ENCODE measurements at places on chromosomes 16 and 17. TPM values are rescaled to one million over a fixed set of nuclear protein-coding genes. Genes with fewer than 3 reads are reported as not detected.

- DNase-seq: no peak
Measured at GRCh38 chr17:6901086-6901485, 69.6 kb upstream of the TEKT1 start.

- DNase-seq: no peak
Measured at GRCh38 chr16:1953734-1954133, 755 bp downstream of the RPL3L start.

- peak; percentile 38 for DNase-seq
Measured at GRCh38 chr17:42674755-42675347, 1.9 kb downstream of the PLEKHH3 start.

DNA sequence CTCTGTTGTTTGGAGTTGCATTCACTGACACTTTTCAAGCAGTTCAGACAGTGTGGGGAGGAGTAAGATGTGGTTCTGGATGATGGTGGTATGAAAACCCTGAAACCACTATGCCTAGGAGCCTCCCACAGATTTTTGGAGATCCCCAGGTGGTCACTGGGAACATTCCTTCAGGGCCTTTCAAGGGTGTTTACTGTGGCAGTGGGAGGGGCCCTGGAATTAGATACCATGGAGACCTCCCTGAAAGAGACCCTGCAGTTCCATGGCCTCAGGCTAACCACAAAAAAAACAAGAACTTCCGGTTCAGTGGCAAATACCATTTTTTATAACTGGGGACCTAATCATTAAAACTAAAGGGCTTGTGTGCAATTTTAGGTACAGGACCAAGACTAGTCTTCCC, 79.9 kb downstream of the TMEM100 start:
- DNase-seq: no peak

DNA sequence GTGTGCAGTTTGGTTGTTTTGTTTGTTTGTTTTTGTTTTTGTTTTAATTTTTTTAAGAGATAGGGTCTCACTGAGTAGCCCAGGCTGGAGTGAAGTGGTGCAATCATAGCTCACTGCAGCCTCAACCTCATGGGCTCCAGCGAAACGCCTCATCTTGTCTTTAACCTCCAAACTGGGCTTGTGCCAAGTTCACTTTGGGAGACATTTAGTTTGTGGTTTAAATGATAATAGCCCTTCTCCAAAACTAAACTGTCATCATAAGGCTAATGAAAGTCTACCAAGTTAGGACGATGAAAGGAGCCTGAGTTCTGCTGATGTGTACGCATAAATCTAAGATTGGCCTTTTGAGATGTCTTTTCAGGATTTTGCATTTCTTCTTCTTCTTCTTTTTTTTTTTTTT, 6.5 kb upstream of the CARD14 start:
- no peak for DNase-seq

DNA sequence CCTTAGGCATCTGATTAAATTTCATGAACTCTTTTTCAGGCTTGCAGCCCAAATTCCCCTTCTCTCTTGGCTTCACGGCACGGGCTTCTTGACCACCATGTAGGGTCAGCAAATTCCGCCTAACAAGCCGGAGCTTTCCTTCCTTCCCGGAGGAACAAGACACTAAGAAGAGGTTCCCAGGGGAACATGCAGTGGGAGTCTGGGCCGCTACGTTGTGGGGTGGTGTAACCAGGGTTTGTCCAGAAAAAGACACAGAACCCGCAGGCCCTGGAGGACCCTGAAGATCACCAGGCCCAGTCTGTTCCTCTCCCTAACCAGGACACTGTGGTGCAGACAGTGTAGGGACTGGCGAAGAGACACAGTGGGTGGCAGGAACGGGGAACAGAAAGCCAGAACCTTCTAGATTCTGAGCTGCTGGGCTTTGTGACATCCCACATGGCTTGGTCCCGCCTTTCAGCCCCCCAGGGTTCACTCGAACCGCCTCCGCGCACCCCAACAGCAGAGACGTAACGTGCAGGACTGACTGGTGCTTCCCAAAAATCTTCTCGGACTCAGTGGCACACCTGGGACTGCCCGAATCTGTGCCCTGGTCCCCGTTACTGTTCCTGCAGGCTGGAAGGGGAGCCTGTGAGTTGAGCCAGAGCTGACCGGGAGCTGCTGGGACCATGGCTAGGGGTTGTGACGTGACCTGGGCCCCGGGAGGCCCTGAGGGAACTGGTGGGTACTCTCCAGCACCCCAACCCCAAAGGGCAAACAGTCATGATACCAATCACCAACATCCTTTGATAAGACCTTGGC, 55.2 kb downstream of the TBC1D16 start:
- no peak for DNase-seq

GRCh38 chr17:21573961-21574610, 118.2 kb upstream of the KCNJ18 start:
- peak; percentile 85 for DNase-seq

GRCh38 chr16:16041196-16041892, 91.9 kb downstream of the ABCC1 start:
- no peak for DNase-seq

- no peak for DNase-seq
Measured at GRCh38 chr17:10956821-10957220, 118.9 kb upstream of the PIRT start.

GRCh38 chr17:65628644-65629036, 67.2 kb upstream of the AXIN2 start:
- DNase-seq: no peak

- no peak for DNase-seq
Measured at GRCh38 chr17:82807101-82807500, 32.7 kb downstream of the ZNF750 start.

- peak; percentile 71 for DNase-seq
Measured at GRCh38 chr17:65750631-65751115, 189.2 kb upstream of the AXIN2 start.

DNA sequence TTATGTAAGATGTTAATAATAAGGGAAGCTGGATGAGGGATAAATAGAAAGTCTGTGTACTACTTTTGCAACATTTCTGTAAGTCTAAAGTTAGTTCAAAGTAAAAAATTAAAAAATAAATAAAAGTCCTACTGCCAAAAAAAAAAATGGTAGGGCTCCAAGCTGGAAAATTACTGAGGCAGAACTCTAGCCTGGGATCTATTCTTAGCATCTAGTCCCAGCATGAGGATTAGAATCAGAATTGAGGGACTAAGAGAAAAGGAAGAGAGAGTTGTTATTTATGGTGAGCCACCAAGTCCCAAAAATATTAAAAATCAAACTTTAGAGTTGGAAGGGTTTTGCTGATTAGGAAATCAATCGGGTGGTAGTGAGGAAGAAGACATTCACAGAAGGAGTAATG, 110.3 kb downstream of the CYB561 start:
- DNase-seq: no peak

- DNase-seq: peak; percentile 59
Measured at GRCh38 chr16:4679156-4679849, 14.1 kb upstream of the NUDT16L1 start.

- DNase-seq: no peak
Measured at GRCh38 chr17:41500131-41500911, 5.1 kb downstream of the KRT13 start.

DNA sequence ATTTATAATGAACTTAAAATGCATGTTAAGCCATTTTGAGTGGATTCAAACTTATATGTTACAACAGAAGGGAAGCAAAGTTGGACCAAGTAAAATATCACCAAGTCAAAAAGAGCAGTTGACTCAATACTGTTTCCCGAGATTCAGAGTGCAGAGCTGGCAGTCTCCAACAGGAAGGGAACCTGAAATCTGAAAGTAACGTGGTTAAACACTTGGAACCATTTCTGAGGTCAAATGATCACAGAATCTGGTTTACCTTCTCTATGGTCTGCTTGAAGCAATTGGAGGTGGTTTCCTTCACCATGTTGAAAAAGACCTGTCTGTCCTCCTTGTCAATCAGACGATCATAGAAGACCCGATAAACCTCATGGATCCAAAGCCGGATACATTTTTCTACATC, 86.5 kb downstream of the LYRM1 start:
- no peak for DNase-seq

SLFN5 gene
- total RNA-seq: 16.3 TPM

ZNF821 gene
- total RNA-seq: 3.3 TPM

KRT27 gene
- total RNA-seq: not detected

ABAT gene
- total RNA-seq: 30.3 TPM

Measured in heart right ventricle (tissue), 16 donors.